Activated naive CD4-positive, alpha-beta T cell treated with Interleukin-2 at 50 U/mL for 16 hours (primary cell): ENCODE measurements at places on chromosomes 11 and 22.

- no peak for DNase-seq
Measured at GRCh38 chr11:46277313-46277621, 195 bp upstream of the CREB3L1 start.

DNA sequence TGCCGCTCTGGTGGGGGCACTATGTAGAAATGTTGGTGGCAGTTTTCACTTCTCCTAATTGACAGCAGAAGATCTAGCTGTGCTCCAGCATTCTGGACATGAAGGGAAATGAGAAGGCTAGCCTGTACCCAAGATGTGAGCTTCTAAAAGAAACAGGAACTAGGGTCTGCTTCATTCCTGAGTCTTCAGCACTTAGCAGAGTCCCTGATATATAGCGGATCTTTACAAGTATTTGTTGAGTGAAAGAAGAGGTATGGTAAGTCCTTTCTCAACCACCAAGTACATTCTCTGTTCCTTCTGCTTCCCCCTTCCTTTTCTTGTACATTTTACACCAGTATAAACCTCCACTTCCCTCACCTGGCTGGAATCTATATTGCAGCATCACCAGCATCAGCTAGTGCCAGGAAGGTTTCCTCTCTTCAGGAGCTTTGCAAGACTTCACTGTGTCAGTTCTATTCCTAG is 408.3 kb upstream of the CADM1 start:
- no peak for DNase-seq

- no peak for DNase-seq
Measured at GRCh38 chr11:70510571-70510970, 112.2 kb downstream of the CTTN start.

- DNase-seq: no peak
Measured at GRCh38 chr11:22920939-22921565, 60.8 kb upstream of the CCDC179 start.

DNA sequence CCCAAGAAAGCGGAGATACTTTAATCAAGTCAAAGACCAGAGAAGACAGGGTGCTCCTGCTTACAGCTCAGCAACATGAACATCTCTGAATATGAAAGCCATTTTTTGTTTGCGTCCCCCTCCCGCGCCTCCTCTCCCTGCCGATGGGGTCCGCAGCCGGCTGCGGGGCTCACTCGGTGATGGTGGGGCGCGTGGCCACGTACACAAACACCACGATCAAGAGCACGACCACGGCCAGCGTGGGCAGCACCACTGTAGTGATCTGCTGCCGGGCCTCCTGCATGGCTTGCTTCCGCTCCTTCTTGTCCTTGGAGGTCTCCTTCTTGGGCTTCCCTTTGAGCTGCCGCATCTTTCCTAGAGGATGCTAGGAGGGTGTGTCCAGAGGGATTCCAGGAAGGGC is 64.3 kb downstream of the SMCO4 start:
- no peak for DNase-seq

GRCh38 chr11:3135481-3136440 is 29.3 kb downstream of the OSBPL5 start:
- no peak for DNase-seq

DNA sequence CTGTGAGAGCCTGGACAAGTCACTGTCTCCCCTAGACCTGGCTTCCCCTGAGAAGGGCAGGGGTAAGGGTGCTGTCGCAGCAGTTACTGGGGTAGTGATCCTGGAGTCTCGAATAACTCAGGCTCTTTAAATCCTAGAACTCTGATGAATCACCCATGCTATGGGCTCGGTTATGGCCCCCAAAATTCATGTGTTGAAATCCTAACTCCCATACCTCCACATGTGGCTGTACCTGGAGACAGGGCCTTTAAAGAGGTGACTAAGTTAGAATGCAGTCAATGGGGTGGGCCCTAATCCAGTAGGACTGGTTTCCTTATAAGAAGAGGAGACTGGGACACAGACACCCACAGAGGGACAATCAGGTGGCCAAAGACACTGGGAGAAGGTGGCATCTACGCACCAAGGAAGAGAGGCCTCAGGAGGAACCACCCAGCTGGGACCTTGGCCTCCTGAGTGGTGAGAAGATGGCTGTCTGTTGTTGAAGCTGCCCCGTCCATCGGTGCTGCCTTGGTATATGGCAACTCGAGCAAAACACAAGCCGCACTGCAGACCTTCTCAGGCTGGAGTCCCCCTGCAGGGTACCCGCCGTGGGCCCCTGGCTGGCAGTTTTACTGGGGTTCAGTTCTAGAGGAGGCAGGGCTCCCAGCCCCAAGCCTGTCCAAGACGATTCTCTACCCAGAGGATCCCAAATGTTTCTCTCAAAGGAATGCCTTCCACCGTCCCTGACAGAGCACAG is 48.8 kb upstream of the SHISAL1 start:
- no peak for DNase-seq

DNA sequence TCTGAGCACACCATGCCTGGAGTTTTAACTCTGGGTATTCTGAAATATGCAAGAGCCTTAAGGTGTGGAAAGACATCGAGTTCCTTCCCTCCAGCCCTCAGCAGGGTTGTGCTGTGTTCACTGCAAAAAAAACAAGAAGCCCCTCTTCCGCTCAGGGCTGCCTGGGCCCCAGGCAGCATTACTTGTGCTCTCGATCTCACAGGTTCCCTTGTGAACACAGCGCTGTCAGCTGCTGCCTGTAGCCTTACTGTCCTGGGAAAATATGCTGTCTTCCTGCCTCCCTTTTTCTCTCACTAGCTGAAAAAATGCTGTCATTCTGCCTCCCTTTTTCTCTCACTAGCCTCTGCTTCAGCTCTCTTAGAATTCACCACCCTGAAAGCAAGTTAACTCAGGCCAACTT is 15.7 kb upstream of the TENM4 start:
- DNase-seq: no peak

GRCh38 chr11:103988595-103988969 is 47.9 kb upstream of the DDI1 start:
- no peak for DNase-seq

- no peak for DNase-seq
Measured at GRCh38 chr22:46827781-46828180, 65.3 kb downstream of the TBC1D22A start.

DNA sequence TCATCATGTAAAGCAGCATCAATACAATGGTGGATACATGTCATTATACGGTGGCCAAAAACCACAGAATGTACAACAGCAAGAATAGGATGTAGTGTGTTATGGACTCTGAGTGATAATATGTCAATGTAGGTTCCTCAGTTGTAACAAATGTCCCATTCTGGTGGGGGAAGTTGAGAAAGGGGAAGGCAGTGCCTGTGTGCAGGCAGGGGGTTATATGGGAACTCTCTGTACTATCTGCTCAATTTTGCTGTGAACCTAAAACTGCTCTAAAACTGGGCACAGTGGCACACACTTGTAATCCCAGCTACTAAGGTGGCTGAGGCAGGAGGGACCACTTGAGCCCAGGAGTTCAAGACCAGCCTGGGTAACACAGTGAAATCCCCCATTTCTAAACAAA is 5.9 kb downstream of the CHKA start:
- no peak for DNase-seq

GRCh38 chr11:57458060-57458409 is 2.3 kb upstream of the RTN4RL2 start:
- no peak for DNase-seq

- no peak for DNase-seq
Measured at GRCh38 chr11:59267736-59268475, 55.2 kb upstream of the MPEG1 start.

DNA sequence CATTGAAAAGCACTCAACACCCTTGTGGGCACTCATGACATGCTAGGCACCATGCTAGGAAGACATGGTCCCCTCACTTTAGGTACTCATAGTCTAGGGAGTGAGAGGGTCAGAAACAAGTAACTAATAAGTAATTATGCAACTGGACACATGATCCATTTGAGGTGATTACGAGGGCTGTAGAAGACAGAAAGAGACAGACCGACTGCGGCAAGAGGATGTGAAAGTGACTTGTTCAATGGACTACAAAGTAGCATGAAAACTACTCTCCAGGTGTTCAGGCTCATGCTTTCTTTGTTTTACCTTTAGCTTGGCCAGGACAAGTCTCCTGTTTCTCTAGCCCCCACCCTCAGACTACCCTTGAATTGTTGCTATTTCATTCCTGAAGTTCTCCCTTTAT is 310.8 kb upstream of the SORL1-AS1 start:
- DNase-seq: no peak

DNA sequence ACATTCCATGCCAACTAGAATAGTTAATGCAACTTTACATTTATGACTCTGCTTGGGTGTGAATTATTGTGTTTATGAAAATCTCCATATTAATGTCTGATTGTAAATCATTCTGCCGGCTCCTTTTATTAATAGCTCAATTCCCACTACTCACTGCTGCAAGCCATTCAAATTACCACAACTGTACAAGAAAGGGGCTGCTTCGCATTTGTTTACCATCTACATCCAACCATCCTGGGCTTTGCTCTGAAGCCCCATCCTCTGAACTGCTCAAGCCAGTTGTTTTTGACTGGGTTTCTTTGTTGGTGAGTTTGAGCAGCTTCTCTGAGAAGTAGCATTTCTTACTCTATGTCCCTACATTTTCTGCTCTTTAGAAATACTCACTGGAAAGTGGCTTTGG is 451.6 kb upstream of the CADM1 start:
- no peak for DNase-seq

GRCh38 chr22:33650244-33650643 is 270.0 kb downstream of the LARGE1 start:
- no peak for DNase-seq

GRCh38 chr11:61787928-61788491 is 4.4 kb downstream of the TMEM258 start:
- DNase-seq: no peak

GRCh38 chr11:120136356-120136755 is 1.6 kb downstream of the TRIM29 start:
- no peak for DNase-seq

DNA sequence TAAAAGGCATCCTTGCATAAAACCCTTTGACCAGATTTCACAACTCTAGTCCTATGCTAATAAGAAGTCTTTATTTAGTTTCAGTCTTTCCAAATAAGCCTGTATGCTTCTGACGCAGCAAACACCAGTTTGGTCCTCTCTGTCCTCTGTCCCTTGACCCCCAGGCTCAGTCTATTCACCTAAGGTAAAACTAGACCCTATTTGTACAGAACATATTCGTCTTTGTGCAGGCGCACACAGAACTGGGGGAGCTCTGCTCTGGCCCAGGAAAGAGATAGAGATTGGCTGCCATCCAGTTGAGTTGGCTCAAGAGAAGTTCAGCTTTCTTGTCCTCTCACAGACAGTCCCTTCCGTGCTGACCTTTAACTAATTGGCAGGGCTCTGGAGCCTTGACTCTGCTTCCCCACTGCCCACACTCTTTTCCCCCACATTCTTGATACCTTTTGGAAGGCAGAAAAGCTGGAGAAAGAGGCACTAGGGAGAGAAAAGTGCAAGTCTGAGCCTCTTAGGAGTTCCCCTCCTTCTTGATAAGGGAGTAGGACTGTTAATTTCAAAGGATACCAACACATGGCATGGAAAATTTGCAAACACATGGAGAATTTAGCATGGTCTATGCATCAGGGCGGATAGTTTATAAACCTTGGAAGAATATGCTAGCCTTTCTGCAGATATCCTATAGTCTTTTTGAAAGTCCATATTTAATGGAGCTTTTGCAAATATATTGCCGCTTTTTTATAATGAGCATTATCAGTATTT is 21.2 kb upstream of the PSMA1 start:
- no peak for DNase-seq

- no peak for DNase-seq
Measured at GRCh38 chr11:748007-748359, 719 bp downstream of the TALDO1 start.

DNA sequence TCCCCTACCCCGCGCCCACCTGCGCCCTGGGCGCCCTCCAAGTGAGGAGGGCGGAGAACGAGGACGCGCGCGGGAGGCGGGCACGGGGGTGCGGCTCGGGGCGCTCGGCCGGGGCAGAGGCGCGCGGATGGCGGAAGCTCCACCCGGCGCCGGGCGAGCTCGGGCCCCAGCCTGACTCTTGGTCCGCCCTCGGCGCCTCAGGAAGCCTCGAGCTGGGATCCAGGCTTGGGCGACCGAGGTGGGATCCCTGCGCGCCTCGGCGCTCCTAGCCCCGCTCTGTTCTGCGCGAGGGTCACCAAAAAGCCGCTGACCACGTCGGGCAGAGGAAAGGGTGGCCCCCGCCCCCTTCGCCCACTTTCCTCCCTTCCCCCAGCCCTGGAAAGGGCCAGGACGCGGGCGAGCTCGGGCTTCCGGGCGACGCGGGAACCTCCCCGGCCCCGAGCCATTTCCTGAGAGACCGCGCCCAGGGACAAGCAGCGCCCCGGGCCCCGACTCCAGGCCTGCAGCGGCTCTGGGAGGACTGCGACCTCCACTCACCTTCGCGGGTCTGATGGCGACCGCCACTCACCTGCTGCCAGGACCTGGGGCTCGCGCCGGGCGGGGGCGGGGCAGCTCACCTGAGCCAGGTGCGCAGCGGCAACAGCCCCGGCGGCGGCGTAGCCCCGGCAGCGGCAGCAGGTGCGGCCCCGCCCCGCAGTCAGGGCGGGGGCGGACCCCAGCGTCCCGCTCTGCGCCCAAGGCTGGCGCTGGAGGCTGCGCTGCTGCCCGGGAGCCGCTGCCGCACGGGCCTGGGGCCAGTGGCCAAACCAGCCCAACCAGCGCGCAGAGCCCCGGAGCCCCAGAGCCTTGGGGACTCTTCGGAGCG is 2.2 kb upstream of the SIGIRR start:
- DNase-seq: peak; percentile 47

GRCh38 chr11:75298976-75299260 is 52.5 kb downstream of the ARRB1 start:
- no peak for DNase-seq

DNA sequence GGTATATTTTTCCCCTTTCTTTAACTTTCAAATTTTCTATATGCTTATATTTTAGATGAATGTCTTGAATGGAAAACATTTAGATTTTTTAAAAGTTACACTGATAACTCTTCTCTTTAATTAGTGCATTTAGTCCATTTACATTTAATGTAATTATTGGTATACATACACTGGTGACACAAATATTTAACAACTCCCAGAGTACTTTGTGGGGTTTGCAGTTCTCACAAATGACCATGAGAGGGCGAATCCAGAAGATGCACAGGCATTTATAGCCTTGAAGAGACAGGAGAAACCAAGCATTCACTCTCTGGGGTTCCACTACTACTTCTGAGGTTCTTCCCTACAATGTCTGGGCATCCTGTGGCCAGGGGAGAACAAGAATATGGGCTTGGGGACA is 125.1 kb downstream of the TIMP3 start:
- no peak for DNase-seq

- no peak for DNase-seq
Measured at GRCh38 chr11:36306888-36307287, 10.8 kb downstream of the PRR5L start.

- DNase-seq: no peak
Measured at GRCh38 chr22:48585916-48586798, 1241.5 kb downstream of the BRD1 start.

DNA sequence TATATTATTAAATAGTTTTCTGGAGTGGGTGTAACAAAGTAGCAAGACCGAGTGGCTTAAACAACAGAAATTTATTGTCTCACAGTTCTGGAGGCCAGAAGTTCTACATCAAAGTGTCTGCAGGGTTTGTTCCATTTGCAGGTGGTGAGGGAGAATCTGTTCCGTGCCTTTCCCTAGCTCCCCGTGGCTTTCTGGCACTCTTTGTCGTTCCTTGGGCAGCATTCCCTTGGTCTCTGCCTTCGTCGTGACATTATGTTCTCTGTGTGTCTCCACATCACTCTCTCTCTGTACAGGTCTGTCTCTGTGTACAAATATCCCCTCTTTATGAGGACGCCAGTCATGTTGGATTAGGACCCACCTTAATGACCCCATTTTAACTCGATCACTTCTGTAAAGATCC is 38.2 kb downstream of the LDLRAD3 start:
- no peak for DNase-seq

- DNase-seq: no peak
Measured at GRCh38 chr11:122280870-122281269, 164.9 kb upstream of the BLID start.

- no peak for DNase-seq
Measured at GRCh38 chr22:46761539-46762237, 762 bp upstream of the TBC1D22A start.
